Stomach (tissue), 19 donors: ENCODE measurements at places on chromosomes 4 and X. TPM values are rescaled to one million over a fixed set of nuclear protein-coding genes. Genes with fewer than 3 reads are reported as not detected.

Gene SCOC
- 55.7 TPM for polyA plus RNA-seq

Gene NAAA
- 7.1 TPM for polyA plus RNA-seq

Gene OTC
- not detected for polyA plus RNA-seq

Gene BTC
- 1.2 TPM for polyA plus RNA-seq

Gene MMAA
- polyA plus RNA-seq = 6.2 TPM

Gene TLR10
- not detected for polyA plus RNA-seq

Gene RAB33B
- polyA plus RNA-seq = 4.1 TPM

Gene EREG
- polyA plus RNA-seq = 0.62 TPM

Gene IL2
- not detected for polyA plus RNA-seq

Gene CYP4V2
- polyA plus RNA-seq = 6.0 TPM

DNA sequence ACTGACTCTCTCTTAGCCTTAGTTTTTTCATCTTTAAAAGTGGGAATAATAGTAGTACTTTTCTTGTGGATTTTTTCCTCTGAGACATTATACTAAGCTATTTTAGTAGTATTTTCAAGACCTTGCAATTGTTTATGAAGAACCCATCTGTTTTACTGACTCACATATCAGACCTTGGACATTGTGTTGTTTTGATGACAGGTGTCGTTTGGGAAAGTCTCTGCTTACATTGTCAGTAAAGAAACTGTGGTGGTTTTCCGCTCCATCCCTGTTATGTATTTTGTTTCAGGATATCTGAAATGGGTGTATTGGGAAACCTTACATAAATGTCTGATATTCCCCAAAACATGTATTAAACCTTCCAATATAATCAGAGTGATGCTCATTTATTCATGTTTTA is 92.2 kb downstream of the STIM2 start:
- DNase-seq = no peak

- DNase-seq = no peak
These were observed 565.4 kb downstream of the GRXCR1 start for GRCh38 chr4:43457866-43458265.

DNA sequence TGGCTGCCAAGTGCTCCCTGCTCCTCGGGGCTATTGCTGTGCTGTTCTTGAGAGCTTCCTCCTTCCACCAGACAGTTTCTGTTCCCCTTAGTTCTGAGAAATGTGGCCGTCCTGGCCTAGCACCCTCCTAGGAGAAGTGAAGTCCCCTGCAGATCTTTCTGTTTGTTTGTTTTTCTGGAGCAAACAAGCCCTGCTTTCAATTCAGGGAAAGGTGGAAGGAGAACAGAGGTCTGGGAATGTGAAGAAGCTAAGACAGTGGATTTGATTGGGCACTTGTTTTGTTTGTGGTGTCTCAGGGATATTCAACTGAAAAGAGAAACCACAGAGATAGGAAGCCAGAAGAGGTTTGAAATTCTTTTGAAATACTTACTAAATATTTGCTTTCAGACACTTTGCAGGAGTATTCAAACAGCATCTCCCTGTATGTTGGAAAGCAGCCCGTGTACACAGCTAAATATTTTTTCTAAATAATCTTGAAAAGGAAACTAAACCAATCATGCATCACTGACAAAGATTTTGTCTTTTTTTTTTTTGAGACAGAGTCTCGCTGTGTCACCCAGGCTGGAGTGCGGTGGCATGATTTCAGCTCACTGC is 36.5 kb upstream of the PPM1K start:
- peak; percentile 30 for DNase-seq

DNA sequence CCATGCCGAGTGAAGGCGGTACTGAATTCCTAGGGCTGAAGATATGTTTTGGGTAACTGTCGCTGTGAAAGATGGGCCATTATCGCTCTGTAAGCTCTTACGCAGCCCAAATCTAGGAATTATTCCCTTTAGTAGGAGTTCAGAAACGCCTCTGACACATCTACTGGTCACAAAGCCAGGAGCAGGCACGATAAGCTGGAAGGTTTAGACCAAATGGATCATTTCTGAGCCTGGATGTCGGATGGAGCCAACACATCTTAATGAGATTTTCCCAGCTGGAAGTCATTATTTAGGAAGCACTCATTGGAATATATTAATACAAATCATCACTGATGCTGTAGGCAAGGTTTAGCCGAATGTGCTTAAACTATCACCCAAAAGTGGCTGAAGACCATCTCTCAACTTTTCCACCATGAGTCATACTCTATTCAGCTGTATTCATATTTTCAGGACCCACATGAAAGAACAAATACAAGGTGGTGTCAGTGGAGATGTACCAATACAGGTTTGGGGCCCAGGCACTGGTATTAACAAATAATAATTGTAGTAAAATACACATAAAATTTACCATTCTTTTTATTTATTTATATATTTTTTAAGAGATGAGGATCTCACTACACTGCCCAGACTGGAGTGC is 34.2 kb upstream of the ATRX start:
- peak; percentile 24 for DNase-seq

DNA sequence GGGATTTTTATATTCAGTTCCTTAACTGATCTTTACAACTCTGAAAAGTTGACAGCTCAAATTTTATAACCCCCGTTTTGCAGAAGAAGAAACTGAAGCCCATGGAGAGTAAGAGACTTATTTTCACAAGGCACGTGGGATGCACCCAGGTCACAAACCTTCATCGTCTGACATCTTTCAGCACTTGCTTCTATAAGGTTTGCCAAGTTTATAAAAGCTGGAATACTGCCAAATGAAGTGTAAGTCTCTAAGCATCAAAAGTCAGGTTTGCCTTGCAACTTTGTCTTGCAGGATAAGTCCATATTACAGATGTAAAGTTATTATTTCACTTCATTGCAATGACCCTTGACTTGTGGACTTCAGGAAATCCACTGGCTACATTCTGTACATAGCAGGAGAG is 6.3 kb upstream of the KCNIP4 start:
- no peak for DNase-seq

GRCh38 chr4:17920681-17921080 is 100.9 kb downstream of the LCORL start:
- DNase-seq = no peak

DNA sequence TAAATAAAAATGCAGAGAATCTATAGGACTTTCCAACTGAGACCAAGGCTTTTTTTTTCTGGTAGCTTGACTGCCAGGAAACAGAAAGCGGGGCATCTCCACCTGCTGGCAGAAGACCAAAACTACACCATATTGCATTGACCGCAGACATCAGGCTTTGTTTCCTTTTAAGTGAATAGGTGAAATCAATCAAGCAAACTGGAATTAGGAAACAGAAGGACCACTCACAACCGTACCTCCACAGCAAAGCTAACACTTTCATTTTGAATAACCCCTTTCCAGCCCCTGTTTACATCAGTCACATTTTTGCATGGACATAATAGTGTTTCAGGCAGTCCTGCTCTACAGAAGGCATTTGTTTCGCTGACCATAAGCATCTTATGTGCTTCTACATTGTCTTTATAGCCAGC is 218.2 kb downstream of the IDS start:
- DNase-seq = peak; percentile 44

DNA sequence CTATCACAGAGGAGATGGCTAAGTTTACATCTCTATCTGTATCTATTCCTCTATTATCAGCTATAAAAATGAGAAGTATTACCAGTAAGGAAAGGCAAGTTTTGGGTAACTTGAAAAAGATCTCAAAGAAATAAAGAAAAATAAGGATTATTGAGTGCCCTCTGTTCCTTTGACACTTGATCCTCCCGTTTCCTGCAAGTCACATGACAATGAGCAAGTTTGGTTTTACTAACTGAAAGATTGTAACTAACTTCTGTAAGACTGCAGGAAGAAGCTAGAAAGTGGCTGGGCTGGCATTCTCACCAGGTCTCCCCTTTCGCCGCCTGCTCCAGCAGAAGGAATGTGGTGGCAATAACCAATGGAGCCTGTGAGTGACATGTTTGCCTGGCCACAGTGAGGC is 59.2 kb downstream of the ARHGAP24 start:
- DNase-seq = no peak

- DNase-seq = peak; percentile 76
These were observed 2.0 kb upstream of the THAP9 start for GRCh38 chr4:82898322-82899243.

DNA sequence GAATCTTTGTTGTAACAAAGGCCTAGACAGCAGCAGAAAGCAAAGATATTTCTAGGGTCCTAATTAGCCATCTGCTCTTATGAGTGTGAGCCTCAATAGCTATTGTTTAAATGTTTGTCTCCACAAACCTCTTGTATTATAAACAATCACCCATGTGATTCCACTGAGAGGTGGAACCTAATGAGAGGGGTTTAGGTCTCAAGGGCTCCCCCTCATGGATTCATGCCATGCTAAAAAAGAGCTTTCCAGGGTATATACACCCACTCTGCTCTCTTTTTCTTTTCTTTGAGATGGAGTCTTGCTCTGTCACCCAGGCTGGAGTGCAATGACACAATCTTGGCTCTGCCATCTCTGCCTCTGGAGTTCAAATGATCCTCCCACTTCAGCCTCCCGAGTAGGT is 42.1 kb downstream of the TRIM61 start:
- DNase-seq = no peak

DNA sequence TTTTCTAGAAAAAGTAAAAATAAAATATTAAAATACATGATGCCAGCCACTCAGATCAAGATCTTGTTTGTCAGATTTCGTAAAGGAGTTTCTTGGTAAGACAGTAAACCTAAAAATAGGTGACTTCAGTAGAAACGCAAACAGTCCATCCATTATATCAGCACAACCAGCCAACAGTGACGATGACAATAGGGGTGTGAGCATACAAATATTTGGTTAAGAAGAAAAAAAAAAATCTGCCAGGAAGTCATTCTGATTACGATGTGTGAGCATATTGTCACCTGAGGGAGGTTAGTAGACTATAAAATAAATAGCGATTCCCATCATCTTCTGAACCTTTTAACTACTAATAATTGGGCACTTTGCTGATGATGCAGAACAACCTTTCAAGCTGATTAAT is 37.6 kb downstream of the SLC7A11 start:
- DNase-seq = no peak

DNA sequence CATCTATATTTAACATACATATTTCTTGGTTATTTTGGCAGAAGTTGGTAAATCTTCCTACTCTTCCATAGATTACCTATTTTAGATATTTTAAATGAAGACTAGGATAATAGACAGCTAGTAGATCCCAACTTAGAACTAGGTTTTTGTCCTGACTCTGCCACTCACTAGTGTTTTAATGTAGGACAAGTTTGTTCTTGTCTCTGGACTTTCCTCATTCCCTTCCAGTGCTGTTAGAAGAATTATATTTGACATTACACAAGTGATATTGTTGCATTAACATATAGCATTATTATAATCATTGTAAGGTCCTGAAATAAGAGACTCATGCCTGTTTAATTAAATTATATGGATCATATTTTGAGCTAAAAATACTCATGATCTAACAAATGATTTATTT is 24.1 kb upstream of the ALB start:
- no peak for DNase-seq

DNA sequence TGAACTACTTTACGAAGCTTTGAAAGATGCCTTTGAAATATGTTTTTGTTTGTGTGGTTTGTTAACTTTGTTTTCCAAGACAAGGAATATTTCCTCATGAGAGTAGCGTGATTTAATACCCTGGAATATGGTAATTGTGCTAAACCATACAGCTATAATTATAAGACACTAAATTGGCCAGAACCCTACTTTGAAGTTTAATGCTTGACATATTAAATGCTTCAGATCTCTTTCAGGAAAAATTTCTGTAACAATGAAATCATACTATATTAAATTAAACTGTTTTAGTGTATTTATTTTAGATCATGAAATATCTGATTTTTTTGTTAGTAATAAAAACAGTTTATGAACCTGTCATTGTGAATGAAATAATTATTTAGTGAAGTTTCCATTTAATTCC is 63.5 kb downstream of the DCLK2 start:
- no peak for DNase-seq

DNA sequence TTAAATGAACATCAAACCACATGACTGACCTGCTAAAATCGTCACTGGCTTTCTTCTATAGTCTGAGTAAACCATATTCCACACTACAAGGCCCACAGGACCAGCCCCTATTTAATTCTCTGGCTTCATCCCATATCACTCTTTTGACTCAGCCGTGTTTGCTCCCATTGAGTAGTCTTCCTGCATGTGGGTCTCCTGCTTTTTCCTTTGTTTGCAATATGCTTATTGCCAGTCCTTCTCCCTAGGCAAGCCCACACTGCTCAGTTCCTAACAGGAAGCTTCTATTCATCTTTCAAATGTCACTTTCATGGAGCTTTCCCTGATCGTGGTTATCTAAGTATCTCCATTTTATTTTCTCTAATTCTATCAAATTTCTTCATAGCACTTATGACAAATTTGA is 329.6 kb downstream of the RAPGEF2 start:
- DNase-seq = no peak

DNA sequence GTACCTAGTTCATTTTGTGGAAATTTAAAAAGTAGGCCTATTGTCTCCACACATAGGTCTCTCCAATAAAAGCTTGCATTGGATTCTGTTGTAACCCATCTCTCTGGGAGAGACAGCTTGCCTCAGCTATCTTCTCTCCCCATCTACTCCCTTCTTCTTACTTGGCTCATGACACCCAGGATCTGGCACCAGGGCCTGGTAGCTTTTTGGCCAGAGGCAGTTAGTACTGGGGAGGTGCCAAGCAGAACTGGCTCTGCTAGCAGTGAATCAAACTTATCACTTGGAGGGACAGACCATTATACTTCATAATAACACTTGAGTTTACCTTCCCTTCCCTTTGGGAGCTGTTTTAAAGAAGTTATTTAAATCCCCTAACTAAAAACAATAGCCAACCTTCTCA is 31.8 kb downstream of the PLAC1 start:
- no peak for DNase-seq

DNA sequence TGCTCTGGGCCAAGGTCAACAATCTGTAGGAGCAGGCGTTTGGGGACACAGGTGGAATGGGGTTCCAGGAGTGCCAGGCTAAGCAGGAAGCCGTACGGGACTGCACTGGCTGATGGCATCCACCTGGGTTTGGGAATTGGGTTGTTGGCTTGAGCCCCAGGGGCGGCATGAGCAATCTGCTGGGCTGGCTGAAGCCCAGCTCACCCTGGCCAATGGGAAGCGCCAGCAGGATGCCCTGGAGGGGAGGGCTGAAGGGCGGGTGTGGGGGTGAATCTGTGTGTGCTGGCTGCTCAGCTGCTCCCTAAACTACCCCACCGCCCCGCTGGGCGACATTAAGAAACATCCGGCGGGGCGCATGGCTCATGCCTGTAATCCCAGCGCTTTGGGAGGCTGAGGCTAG is 8.9 kb upstream of the RGS12 start:
- DNase-seq = no peak

DNA sequence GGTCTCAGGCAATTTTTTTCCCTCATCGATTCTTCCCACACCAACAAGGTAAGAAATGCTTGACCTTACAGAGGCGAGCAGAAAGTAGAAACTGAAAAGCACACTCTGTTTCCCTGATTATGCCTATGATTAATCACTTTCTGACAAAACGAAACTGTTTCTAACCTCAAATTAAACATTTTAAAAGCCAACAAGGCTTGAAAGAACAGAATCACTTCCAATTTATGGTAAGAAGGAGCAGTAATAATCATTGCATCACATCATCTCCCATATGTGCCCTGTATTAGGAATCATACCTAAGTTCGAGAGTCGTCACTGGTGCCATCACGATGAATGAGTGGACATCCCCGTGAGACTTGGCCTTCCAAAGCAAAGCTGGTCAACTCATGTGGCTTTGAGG is 12.5 kb upstream of the CXCL13 start:
- DNase-seq = no peak
